ENCODE measurements at places on chromosomes 3 and 15.

GRCh38 chr15:65212097-65212496 is 824 bp upstream of the CILP start:
- DNase-seq = peak; percentile 78

GRCh38 chr3:44989636-44990373 is 13.8 kb downstream of the EXOSC7 start:
- DNase-seq = no peak

GRCh38 chr3:187839422-187839821 is 94.2 kb upstream of the BCL6 start:
- DNase-seq = no peak

DNA sequence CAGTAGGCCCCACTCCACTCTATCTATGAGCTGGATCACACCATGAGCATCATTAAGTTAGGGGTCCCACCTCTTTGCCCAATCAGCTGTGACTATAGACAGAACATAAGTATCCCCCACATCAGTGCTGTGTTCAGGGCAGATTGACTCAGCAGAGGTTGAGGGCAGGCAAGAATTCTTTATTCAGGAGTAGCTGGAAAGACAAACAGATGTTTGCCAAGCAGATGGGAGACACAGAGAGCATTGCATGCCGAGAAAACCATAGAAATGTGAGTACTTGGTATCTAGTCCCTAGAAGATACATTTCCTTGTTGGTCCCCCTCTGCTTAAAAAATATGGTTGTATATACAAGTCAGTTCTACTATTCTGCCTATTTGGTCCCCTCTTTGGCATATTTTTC is 440.8 kb downstream of the RAP2B start:
- no peak for DNase-seq

DNA sequence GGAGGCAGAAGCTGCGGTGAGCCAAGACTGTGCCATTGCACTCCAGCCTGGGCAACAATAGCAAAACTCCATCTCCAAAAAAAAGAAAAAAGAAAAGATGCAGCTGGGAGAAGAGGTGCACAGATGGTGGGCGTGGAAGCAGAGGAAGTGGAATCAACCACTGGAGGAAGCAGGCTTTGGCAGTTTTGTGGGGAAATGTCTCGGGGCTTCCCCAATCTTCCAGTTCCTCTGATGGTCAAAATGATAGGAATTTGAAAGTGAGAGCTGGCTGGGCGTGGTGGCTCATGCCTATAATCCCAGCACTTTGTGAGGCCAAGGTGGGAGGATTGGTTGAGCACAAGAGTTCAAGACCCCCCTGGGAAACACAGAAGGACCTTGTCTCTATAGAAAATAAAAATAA is 48.1 kb upstream of the SMAD3 start:
- no peak for DNase-seq

GRCh38 chr15:75705854-75706681 is 6.6 kb downstream of the CSPG4 start:
- no peak for DNase-seq

GRCh38 chr15:39781967-39782302 is 706 bp downstream of the FSIP1 start:
- no peak for DNase-seq

- no peak for DNase-seq
Measured at GRCh38 chr15:26295336-26296085, 432.4 kb upstream of the ATP10A start.

Data from WERI-Rb-1 (cell line).